ENCODE measurements at places on chromosomes 13 and 19.

DNA sequence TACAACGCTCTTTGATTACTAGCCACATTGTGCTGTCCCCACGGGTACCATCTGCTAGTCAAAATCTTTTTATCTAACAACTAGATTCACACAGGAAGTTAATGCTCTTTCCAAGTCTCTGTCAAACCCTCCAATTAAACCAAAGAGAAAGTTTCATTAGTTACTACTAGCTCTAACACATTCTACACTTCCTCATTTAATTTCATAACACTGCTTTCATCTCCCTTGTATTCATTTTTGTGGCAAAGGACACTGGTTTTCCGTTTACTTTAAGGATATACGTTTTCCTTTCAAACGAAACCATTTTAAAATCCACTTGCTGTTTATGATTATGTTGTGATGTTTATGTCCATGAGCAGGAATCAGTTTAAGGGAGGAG lies 5.3 kb downstream of the DYRK1B start:
- no peak for DNase-seq

GRCh38 chr13:47190696-47191305 lies 293.9 kb upstream of the HTR2A start:
- no peak for DNase-seq

DNA sequence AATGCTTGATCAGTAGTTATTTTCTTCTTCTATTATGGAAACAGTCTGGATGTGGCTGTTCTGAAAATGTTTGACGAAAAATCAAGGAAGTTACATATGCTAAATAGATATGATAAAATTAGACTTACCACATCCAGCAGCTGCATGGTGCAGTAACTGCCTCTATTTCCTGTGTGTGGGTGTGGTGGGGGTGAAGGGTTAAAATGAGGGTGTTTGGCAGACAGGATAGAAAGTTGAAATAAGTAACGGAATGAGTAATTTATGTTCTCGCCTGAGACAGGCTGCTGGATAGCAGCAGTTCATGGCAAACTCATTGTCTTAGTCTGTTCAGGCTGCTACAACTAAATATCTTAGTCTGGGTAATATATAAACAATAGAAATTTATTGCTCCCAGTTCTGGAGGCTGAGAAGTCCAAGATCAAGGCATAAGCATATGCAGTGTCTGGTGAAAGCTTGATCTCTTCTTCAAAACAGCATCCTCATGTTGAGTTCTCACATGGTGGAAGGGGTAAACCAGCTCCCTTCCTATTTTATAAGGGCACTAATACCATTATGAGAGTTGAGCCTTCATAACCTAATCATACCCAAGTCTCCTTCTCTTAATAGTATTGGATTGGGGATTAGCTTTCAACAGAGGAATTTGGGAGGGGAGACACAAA lies 1248.9 kb downstream of the SLITRK5 start:
- DNase-seq, result no peak

DNA sequence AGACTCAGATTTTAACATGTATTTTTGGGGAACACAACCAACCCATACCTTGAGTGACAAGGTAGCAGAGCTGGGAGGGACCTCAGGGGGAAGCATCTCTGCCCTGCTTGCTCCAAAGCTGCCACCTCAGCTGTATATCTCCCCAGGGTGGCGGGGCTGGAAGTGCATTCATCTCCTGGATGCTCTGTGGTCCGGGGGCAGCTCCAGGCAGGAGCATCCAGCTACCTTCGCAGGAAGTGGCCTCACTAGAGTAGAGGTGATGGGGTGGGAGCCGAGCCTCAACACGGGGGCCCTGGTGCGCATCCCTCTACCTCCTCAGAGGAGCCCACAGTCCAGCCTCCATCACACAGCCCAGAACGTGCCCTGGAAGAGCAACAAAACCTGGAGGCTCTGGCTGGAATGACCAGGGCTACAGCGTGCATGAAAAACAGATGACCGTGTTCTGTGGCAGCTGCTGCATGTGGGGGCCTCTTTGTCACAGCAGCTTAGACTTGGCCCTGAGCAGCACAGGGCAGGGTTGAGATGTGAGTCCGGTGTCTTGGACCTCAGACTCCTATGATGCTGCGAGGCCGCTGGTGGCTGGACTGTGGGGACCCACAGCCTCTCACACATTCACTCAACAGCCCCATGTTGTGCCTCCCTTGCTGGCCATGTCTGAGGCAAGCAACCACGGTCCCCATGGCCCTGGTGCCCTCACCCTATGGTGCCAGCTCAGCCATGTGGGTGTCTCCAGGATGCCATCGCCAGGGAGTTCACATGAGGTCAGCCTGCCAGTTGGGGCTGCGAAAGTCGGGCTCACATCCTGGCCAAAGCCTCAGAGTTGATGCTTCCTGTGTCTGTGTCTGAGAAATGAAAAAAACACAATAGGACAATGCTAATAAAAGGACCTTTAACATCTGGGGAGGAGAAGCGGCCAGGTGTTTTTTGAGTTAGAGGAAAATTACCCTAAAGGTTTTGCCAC lies 17.1 kb upstream of the GAS6 start:
- DNase-seq, result no peak

DNA sequence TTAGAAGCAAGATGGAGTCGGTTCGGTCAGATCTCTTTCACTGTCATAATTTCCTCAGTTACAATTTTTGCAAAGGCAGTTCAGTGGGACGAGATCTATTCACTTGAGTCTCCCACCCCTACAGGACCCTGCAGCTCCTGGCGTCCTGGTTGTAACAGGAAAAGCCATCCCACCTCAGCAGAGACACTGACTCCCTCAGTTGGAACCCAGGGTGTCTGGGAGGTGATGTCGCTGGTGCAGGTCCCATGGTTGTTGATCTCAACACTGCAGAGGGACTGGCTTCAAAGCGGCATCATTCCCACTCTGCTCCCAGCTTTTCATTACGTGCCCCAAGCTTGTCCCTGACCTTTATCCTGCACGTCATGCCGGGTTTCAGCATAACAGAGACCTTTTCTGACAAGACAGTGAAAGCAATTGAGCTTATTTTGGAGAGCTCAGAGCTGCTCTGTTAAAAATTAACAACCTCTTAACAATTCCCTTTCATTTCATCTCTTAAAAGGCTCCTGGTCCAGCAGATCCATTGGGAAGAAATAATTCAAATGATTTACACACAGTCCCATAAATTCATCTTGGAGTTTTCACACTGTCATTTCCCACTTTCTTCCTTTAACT lies 17.6 kb upstream of the COG3 start:
- no peak for DNase-seq

DNA sequence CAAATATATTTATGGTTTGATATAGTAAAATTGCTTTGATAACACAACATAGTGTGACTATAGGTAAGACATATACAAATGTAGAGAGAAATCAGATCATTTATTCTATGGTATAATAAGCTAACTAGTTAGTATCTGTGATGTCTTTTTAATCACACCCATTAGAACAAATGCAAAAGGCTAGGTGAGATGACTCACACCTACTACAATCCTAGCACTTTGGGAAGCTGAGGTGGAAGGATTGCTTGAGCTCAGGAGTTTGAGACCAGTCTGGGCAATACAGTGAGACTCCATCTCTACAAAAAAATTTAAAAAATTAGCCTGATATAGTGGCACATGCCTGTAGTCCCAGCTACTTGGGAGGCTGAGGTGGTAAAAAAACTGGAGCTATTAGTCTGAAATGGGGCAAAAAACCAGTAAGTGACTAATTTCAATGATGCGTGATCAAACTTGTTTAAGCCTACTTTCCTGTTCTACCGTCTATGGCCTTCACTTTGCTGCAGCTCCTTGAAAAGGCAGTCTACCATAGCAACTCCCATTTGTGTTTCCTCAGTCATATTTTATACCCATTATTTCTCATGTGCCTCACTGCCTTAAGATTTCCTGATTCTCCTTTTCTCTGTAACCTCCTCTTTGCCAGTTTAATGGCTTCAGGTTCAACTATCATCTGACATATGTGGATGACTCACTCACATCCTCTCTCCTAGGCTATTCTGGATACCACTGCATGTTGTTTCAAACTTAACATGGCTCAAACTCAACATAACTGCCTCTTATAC lies 12.5 kb downstream of the ALG5 start:
- no peak for DNase-seq

DNA sequence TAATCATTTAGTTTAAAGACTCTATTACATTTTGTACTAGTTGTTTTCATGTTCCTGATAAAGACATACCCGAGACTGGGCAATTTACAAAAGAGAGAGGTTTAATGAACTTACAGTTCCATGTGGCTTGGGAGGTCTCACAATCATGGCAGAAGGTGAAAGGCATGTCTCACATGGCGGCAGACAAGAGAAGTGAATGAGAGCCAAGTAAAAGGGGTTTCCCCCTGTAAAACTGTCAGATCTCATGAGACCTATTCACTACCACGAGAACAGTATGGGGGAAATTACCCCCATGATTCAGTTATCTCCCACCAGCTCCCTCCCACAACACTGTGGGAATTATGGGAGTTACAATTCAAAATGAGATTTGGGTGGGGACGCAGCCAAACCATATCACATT lies 129.2 kb downstream of the PAN3 start:
- no peak for DNase-seq

GRCh38 chr13:50280441-50280937 lies 265.2 kb downstream of the KCNRG start:
- DNase-seq, result no peak

GRCh38 chr19:29766100-29766499 lies 45.7 kb upstream of the CCNE1 start:
- DNase-seq, result no peak

DNA sequence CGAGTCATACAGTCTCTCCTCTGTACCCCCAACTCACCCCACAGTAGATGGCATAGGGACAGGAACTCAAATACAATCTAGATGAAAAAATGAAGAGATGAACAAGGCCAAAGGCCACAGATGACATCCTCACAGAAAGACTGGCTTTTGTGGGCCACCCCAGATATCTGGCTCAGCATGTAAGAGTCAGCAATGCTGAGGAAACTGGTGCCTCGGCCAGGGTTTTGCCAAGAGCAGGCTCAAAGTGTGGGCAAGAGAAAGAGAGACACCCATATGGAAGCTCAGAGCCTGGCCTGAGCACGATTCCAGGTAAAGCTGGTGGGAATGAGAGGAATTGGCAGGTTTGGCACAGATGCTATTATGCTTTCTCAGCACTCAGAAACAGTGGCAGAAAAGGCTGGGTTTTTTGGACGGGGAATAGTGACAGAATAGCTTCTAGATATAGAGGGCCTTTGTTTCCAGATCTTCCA lies 460.6 kb downstream of the FOXO1 start:
- DNase-seq, result no peak

DNA sequence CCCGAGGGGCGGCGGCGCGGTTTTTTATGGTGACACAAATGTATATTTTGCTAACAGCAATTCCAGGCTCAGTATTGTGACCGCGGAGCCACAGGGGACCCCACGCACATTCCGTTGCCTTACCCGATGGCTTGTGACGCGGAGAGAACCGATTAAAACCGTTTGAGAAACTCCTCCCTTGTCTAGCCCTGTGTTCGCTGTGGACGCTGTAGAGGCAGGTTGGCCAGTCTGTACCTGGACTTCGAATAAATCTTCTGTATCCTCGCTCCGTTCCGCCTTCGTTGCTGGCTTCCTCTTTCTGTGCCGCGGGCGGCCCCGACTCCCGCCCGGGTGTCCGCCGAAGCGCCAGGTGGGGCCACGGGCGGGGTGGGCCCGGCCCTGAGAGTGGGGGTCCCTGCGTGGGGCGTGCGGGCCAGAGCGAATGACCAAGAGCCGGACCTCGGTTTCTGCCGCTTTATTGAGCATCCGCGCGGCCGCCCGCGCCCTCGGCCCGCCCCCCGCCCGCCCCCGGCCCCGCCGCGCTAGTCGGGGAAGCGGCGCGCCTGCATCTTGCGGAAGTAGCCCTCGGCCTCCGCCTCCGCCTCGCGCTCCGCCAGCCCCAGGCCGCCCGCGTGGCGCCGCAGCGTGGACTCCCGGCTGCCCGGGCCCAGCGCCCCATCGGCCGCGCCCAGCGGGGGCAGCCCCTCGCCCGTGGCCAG lies 9.6 kb downstream of the PLPPR3 start:
- no peak for DNase-seq

- DNase-seq, result no peak
Observed at GRCh38 chr19:55206664-55207500, 2.4 kb downstream of the PTPRH start.

GRCh38 chr19:17784201-17785008 lies 10.5 kb upstream of the B3GNT3 start:
- peak; percentile 71 for DNase-seq

DNA sequence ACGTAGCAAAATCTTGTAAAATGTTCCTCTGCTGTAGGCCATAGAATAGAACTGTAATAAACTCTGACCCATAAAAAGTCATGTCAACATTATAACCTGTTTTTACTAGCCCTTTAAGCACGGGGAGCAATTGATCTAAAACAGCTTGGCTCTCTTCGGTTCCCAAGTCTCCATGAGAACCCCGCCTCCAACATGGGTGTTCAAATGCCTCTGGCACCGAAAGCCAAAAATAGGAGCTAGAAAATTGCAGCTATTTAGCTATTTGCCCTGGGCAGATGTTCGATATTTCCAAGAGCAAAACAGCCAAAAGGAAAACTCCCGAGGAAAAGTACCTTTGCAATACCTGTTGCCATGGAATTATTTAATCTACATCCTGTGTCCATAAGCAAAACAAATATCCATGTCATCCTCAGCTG lies 563.1 kb downstream of the EFNB2 start:
- DNase-seq, result no peak

- DNase-seq, result no peak
Observed at GRCh38 chr19:38534574-38534973, 83.2 kb downstream of the MAP4K1 start.

DNA sequence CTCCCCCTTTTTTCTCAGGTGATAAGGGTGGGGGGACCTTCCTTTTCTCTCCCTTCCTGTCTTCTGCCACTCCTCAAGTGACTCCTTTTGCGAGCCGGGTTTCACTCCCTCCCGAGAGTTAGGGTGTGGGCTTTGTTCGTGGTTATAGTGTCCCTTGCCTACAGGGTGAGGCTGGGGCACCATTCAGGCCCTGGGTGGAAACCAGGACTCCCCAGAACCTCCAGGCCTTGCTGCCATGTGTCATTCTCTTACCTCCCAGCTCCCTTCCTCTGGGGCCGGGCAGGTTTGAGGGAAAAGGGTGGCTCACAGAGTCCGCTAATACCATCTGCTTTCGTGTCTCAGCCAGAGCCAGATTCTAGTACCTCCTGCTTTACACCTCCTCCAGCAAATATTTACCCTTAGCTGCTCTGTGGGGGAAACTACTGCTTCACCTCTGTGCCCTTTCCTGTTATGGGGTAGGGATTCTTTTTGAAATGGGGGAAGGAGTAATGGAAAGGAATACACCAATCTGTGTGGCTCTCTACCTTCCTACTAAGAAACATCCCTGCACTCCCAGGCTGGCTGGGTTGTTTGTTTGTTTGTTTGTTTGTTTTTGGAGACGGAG lies 2.8 kb downstream of the ACTN4 start:
- DNase-seq, result no peak

All from T-helper 9 cell (primary cell).